Activated T-helper 17 cell treated with anti-CD3 and anti-CD28 coated beads, Interleukin-2, amount 50 U/mL, for 72 hours (primary cell): ENCODE measurements at places on chromosomes 4 and X. TPM values are rescaled to one million over a fixed set of nuclear protein-coding genes. Genes with fewer than 3 reads are reported as not detected.
A peak's percentile ranks its signal among the peaks of the same experiment; 100 is the strongest.

GRCh38 chr4:96262057-96262456 lies 422.2 kb downstream of the PDHA2 start:
- no peak for ATAC-seq

GRCh38 chr4:151930372-151930771 lies 169.6 kb upstream of the GATB start:
- ATAC-seq = no peak

GRCh38 chr4:107710493-107711459 lies 9.3 kb downstream of the PAPSS1 start:
- ATAC-seq = peak; percentile 18

DNA sequence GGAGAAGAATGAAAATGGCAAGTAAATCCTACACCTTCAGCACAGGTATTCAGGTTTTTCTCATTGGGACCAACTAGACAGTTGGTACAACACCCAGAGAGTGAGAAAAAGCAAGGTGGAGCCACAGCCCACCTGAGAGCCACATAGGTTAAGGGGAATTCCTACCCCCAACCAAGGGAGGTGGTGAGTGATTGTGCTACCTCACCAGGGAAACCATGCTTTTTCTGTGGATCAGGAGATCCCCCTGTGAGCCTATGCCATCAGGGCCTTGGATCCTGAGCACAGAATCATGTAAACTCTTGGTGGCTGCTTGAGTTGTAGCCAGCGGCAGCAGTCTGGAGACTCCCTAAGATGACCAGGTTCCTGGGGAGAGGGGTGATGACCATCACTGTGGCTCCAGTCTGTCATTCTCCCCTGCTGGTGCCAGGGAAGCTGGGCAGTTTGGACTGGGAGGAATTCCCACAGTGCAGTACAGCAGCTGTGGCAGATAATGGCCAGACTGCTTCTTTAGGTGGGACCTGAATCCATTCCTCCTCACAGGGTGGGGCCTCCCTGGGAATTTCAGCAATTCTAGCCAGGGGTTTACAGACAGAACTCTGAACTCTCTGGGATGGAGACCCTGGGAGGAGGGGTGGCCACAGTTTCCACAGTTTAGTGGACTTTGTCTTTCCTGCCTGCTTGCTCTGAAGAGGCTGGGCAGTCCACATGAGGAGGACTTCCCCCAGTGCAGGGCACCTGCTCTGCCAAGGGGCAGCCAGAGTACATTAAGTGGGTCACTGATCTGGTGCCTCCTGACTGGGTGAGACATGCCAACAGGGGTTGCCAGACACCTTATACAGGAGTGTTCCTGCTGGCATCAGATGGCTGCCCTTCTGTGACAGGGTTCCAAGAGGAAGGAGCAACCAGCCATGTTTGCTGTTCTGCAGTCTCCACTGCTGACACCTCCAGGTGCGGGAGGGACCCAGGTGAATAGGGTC lies 43.2 kb downstream of the PARM1 start:
- ATAC-seq = no peak

- ATAC-seq = peak; percentile 48
Measured at GRCh38 chr4:122658377-122658776, 37.5 kb upstream of the IL21 start.

- no peak for ATAC-seq
Measured at GRCh38 chr4:185016946-185017758, 1.1 kb upstream of the HELT start.

DNA sequence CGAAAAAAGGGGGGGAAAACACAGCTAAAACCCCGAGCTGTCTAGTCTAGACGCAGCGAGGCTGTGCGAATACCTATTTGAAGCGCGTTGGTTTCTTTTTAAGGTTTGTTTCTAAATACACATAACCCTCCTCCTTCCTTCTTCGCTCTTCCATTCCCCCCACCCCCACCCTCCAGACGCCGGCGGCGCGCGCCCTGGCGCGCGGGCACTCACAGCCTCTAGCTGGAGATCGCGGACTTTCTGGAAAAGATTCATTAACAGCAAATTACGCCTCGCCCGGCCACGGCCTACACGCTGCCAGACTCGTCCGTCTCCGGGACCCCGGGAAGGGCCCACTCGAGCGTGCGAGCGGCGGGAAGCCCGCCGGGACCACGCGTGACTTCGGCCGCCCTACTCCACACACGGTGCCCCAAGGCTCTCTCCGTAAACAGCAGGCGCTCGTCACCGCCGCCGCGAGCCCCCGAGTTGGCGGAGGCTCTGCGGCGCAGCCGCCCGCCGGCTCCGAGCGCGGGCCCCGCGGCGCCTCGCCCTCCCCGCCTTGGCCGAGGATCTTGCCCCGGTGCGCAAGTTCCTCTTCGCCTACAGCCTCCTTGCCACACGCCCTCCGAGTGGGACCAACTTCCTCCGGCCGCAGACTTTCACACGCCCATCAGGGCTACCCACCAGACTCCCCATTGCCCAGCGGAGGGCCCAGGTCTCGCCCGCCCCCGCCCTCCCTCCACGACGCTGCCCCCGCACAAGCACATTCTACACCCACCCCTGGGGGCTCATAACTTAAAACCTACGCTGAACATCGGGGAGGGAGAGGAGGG lies 2.0 kb downstream of the BCOR start:
- ATAC-seq = peak; percentile 10

Gene SLC6A8
- total RNA-seq = 1.1 TPM

Gene ATP10D
- total RNA-seq = 5.1 TPM

Gene SPANXD
- not detected for total RNA-seq

Gene POF1B
- 0.61 TPM for total RNA-seq

Gene HSPA4L
- 2.4 TPM for total RNA-seq
